ENCODE measurements at places on chromosomes 6 and 20. TPM values are rescaled to one million over a fixed set of nuclear protein-coding genes. Genes with fewer than 3 reads are reported as not detected.

Gene TMEM244
- not detected for total RNA-seq

Gene SLC17A2
- total RNA-seq: 0.48 TPM

Gene KCNK15
- total RNA-seq: 0.96 TPM

Gene CLIC5
- total RNA-seq: 3.6 TPM

Gene NINL
- 17.6 TPM for total RNA-seq

DNA sequence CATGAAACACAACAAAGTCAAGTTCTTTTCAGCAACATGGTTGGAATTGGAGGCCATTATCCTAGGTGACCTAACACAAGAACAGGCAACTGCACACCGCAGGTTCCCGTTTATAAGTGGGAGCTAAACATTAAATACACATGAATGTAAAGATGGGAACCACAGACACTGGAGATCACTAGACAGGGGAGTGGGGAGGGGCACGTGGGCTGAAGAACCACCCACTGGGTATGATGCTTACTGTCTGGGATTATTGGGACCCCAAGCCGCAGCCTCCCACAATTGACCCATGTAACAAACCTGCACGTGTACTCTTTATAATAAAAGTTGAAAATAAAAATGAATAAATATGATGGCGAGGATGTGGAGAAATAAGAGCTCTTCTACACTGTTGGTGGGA lies 8.6 kb upstream of the RAET1G start:
- no peak for DNase-seq

GRCh38 chr20:19970256-19970765 lies 46.9 kb upstream of the NAA20 start:
- DNase-seq: no peak

- no peak for DNase-seq
These were observed 30.3 kb upstream of the SHLD1 start for GRCh38 chr20:5719861-5720403.

DNA sequence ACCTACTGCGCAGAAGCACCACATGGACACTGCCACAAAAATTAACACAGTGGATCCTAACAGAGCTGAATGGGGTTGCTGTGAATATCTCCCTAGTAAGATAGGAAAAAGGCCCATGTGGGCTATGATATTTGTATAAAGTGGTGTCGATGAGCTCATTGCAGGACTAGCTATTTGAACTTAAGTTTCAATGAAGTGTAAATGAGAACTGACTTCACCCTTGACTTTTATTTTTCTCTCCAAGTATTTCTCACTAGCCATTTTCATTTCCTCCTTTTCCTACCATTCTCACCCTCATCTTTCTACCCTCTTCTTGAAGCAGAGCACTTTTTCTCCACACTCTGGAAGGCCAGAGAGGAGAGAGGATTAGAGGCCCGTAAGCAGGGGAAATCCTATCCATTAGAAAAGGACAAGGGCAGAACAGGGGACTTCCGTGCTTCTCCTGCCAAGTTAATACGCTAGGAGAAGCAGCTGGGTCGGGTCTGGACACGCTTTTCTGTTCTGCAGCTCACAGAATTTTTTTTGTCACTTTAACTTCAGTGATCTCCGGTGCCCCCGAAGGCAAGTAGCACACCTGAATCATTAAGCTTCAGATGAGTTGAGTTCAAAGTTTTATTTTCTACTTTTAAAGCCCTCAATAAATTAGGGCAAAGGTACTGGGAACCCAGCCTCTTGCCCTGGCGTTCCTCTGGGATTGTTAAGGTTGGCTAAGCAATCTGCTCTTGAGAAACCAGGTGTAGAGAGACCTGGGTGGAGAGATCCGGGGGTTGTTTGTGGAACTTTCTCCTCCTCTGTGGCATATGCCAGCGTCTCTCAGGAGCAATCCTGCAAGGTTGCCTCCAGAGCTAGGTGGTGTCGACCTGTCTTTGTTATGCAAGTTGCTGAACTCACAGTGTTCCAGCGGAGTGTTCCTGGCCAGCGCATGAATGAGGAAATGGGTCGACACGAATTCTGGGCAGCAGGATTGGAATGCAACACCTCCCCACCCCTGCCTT lies 56.2 kb upstream of the ARID1B start:
- DNase-seq: peak; percentile 83

DNA sequence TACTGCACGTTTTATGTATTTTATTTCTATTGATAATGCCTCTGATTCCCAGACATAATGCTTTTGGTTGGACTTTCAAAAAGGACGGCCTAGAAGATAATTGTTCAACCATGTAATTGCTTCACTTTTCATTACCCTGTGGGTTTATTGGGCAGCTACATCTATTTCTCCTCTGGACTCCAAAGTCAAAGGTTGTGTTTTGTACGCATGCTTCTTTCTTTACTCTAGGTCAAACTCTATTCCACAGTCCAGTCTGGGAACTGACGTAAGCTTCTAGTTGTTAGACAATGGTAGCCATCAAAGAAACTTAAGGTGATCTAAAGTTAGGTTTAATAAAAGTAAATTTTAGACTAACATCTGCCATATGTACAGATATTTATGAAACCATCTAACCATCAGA lies 6.6 kb upstream of the SLC17A3 start:
- DNase-seq: no peak

- no peak for DNase-seq
These were observed 9.2 kb upstream of the OSER1 start for GRCh38 chr20:44219791-44220190.

DNA sequence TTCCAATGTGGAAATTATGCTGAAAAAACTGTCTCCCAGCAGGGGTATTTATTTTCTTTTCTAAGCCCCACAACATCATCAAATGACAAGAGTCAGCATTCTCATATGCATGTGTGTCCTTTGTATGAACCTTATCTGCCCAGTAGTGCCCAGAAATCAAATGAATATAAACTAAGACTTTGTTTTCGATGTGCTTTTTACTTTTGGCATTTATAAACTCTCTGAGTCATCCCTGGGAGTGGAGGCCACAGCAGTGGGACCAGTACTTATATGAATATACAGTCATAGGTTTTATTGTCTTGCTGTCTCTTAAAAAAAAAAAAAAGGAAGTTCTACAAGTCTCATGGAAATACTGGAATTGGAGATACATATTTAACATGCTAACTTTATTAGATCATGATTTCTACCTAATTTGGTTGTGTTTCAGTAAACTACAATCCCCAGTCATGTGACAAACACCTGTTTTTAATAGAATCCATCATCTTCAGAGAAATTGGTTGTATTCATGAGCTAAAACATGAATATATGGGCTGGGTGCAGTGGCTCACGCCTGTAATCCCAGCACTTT lies 99.2 kb upstream of the TMEM181 start:
- DNase-seq: no peak

DNA sequence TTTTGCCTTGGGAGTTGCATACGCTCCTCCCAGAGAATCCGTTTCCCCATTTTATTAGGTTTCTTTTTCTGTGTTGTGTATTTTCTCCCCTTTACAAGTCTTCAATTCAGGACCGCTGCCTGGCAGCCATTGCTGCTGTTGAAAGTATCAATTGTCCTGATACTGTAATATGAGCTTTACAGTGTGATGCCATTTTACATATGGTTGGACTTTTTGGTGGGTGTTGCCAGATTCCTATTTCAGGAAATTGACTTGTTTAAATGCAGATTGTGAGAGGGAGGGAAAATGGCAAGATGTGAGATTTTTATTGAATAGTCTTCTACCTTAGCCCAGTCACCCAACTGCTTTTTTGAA lies 1.2 kb downstream of the PANK2 start:
- DNase-seq: peak; percentile 35

All from umbilical cord (tissue), 2 donors.